ENCODE measurements at places on chromosomes 5 and 9. TPM values are rescaled to one million over a fixed set of nuclear protein-coding genes. Genes with fewer than 3 reads are reported as not detected.

FAM169A gene
- total RNA-seq: 3.2 TPM

PPP3R2 gene
- not detected for total RNA-seq

SNX18 gene
- 65.7 TPM for total RNA-seq

PCDHGA5 gene
- total RNA-seq: 0.87 TPM

SMIM33 gene
- total RNA-seq: not detected

SPAAR gene
- total RNA-seq: not detected

ELL2 gene
- total RNA-seq: 63.7 TPM

ELAVL2 gene
- under 0.01 TPM for total RNA-seq

ACTBL2 gene
- total RNA-seq: 0.11 TPM

PCDHGB6 gene
- 2.9 TPM for total RNA-seq

ARRDC1 gene
- 18.7 TPM for total RNA-seq

SYK gene
- total RNA-seq: not detected

CAPSL gene
- not detected for total RNA-seq

PTGER4 gene
- 2.9 TPM for total RNA-seq

GLIPR2 gene
- 83.1 TPM for total RNA-seq

ANGPTL2 gene
- 24.1 TPM for total RNA-seq

DBH gene
- not detected for total RNA-seq

ADRA1B gene
- under 0.01 TPM for total RNA-seq

C5orf58 gene
- total RNA-seq: not detected

ADRB2 gene
- 0.22 TPM for total RNA-seq

GARIN3 gene
- not detected for total RNA-seq
